ENCODE measurements at places on chromosomes 3 and 15.

DNA sequence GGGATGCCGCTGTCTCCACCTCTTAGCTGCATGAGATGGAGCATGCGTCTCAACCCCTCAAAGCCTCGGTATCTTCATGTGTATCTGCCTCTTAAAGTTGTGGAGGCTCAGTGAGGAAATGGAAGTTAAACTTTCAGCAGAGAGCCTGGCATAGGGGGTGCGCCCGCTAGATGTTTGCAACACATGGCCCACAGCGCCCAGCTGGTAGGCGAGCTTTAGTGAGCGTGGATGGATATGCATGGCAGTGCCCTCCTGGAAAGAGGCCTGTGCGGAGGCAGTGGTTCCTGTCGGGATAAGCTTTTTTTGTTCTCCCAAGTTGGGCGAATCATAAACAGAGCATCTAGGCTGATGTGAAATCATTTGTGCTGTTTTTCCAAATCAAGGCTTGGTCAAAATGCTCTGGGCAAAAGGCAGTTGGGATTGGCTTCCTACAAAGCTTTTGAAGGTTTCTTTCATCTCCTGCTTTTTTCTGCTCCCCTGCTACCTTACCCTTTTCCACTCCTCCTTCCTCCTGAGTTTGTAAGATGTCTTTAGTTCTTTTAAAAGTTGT, 272.4 kb upstream of the TPM1 start:
- DNase-seq: no peak

DNA sequence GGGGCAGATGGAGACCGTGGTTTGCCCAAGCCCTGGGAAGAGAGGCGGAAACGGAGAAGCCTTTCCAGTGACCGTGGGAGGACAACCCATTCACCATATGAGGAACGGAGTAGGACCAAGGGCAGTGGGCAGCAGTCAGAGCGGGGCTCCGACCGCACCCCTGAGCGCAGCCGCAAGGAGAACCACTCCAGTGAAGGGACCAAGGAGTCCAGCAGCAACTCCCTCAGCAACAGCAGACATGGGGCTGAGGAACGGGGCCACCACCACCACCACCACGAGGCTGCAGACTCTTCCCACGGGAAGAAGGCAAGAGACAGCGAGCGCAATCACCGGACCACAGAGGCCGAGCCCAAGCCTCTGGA, 2.0 kb downstream of the RBM15B start:
- DNase-seq: no peak

DNA sequence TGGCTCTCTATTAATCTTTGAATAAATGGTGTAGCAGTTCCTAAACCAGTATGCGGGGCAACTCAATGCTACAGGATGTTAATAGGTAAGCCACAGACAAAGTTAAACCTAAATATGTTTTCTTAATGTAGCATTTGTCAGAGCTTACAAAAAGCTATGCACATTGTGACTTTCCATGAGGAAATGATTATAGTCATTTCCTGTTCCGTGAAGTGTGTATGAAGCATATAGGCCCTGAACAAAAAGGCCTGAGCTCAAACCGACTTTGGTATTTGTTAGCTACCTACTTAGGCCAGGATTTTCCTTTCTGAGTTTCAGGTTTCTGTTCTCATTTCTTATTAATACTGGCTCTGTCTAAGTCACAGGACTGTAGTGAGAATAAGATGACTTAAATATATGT, 14.2 kb downstream of the ZNF80 start:
- peak; percentile 8 for DNase-seq

DNA sequence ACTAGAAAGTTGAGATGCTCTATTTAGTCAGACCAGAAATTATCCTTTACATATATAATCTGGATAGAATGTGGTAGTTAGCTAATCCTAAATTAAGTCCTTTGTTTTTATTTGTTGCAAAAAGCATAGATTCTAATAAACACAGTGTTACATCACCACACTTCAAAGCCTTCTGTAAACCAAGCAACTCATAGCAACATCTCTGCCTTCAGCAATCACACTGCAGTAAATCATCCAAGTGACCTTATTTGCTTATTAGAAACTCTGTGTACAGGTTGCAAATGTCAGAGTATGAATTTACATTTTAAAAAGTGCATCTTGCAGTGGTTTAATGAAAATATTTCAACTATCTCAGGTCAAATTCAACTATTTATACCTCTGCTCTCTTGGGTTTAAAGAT, 242.5 kb downstream of the GBE1 start:
- DNase-seq: no peak

DNA sequence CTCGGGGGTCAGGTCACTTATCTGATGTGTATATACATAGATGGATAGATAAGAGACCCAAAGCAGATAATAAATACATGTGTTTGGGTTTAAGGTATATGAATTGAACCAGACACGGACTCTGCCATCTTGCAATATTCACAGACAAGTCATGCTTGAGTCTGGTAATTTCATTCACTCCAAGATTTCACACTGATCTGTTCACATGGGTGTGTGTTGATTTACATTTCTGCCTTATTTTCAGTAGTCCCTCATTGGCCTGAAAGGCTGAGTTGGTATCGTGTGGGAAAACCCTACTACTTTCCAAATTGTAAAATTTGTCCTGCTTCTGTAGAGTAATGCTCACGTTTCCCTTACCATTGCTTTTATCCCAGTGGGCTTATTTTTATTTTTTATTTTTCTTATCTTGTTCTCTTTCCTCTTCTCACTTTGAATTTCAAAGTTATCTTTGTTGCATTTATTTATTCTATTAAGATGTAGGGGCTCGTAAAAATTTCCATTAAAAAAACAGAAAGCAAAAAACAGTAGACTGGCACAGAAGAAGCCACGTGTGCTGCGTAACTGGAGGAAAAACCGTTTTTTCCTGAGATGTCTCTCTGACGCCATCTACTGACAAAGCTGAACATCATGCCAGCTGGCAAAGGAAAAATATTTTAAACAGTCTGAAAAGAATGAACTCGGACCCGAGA, 10.8 kb upstream of the MFSD1 start:
- peak; percentile 51 for DNase-seq

DNA sequence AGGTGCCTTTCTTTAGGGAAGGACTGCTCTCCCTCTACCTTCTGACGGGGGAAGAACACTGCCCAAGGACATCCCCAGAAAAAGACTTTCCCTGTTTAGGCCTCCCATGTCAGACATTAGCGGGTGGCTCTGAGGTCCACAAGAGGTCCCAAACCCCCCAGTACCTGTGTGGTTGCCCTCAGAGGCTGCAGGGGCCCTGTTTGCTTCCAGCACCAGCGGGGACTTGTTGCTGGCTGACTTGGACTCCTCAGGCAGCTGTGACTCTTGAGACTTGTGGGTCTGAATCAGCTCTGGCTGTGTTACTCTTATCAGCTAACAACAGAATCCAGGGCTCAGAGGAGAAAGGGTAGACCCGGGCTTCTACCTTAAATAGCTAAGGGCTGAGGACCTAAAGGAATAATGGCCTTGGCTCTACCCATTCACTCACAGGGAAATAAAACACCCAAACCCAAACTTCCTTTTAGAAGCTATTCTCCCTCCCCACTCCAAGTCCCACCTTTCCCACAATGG, 39.2 kb downstream of the SEMA3G start:
- DNase-seq: no peak

GRCh38 chr15:88624156-88624970, 3.2 kb downstream of the AEN start:
- peak; percentile 36 for DNase-seq

DNA sequence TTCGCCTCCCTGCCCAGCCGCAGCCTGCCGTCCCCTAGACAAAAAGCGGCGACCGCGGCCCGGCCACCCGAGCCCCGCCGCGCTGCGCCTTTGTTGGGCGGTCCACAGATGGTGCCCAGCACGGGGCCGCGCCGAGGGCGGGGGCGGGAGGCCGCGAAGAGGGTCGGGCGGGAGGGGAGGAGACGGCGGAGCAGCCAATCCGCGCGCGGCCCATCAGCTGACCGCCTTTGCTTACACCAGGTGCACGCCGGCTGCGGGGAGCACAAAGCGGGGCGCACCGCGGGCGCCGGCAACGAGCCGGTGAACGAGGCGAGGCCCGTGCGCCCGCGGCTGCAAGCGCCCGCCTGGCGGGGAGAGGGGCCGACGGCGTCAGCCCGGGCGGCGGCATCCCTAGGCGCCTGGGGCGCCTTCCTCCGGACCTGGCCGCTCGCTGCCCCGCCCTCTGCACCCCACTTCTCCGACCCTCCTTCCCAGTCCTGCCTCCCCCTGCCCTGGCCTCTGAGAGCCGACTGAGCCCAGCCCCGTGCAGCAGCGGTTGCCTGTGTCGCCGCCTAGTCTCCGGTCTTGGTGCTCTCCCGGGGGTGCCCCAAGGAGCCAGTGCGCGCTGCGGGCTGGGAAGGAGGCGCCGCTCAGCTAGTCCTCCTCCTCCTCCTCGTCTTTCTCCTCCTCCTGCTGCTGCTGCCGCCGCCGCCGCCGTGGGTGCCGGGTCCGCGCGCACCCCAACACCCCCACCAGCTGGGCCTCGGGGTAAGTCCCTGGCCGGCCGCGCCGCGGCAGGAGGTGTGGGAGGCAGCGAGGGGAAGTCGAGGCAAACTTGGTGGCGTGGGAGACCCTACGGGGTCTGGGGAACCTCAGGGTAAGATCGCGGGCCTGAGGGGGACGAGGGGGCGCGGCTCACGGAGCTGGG, at the start of gene LRRN1:
Gene LRRN1, plus strand, starts transcription at position 259 of the 907 bp plus-strand sequence. CDS start 45,211 bp downstream, outside the sequence.
- DNase-seq: no peak

GRCh38 chr3:167740961-167741587, 5.6 kb downstream of the SERPINI1 start:
- DNase-seq: no peak

DNA sequence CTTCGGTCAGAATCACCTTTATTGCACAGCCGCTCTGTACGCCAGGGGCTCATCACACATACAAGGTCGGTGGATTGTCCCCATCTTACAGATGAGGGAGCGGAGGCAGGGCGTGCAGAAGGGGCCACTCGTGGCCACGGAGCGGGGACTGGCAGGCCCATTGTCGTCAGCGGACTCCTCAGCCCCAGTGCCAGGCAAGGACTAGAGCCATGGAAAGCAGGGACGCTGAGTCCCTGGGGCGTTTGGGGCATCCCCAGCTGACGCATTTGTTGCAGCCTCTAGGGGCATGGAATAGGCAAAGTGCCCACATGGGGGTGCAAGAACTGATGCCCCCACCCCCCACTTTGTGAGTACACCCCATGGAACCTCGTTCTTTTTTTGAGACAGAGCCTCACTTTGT, 29.8 kb upstream of the FURIN start:
- DNase-seq: no peak

DNA sequence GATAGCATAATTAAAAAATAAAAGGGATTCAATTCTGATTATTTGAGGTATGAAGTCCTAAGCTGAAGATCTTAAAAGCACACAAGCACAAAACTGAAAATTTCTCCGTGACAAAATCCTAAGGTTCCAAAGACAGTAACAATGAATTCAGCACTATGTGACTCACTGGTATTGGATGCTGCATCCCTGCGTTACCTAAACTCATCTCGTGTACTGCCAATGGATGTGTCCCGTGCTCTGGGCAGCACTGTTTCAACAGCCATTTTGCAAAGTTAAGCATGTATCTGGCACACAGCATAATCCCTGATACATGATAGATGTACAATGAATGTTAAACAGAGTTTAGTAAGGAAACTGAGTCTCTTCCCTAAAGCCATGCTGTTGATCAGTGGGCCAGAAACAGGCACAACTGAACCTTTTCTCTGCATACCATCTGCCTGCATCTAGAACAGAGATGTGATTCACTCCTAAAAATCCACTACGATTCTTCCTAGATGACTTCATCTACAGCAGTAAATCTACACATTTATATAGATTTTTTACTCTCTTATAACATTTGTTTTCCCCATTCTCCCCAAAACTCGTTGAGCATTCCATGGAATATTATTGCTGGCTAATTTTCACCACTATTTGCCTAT, 14.3 kb downstream of the SUCLG2 start:
- peak; percentile 25 for DNase-seq

DNA sequence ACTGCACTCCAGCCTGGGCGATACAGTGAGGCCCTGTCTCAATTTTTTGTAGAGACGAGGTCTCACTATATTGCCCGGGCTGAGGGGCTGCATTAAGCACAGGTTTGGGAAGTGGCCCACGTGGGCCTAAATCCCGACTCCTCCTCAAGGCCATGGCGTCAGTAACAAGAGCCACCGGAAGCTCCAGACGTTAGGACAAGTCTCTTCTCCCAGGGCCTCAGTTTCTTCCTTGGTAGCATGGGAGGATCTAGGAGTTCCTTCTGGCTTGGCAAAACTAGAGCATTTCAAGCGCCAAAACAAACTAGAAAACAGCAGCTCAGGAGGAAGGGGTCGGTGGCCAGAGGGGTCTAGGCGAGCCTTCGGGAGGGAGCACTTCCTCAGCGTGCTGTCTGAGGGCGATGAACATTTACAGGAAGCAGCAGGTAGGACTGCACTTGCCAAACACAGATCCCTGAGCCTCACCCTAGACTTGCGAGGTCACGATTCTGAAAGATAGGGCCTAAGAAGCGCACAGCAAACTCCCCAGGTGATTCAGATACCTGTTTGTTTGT, 536 bp downstream of the SNAPC5 start:
- DNase-seq: no peak

DNA sequence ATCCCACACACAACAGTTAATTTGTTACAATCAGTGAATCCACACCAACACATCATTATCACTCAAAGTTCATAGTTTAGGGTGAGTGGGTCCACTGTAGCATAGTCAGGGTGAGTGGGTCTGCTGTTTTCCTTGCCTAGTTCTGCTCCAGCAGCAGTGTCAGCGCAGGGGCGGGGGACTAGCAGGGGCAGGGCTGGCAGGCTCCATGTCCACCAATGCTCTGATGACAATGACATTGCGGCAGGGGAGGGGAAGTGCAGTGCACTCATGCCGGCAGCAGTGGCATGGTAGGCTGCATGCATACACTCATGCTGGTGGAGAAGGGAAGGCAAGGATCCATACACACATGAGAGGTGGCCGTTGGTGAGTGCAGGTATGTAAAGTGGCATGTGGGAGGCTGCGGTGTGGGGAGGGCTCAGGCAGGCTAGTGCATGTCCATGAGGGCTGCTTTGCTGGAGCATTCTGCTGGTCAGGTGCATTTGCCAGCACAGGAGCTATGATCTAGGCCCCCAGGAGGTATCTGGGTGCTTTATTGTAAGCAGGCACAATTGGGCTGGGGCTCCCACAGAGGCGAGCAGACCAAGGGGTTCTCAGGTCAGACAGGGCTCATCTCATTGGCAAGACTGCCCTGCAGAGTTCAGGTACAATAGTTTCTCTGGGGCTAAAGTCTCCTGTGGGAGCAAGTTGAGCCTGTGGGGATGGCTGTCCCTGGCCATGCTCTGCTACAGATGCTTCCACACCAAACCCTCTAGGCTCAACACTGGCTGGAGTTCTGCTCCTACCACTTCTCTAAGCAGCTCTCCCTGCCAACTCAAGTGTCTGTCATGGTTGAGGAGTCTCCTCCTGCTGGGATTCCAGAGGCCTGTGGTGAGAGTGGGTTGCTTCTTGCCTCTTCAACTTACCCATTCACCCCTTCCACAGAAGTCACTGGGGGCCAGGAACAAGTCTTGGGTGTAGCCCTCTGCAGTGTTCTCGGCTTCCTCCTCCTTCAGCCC, 81.3 kb downstream of the KCNAB1 start:
- DNase-seq: no peak

- DNase-seq: no peak
Measured at GRCh38 chr3:23648996-23649395, 156.8 kb upstream of the UBE2E1 start.

- DNase-seq: no peak
Measured at GRCh38 chr3:171005648-171006047, 20.9 kb downstream of the SLC2A2 start.

Data from fibroblast of skin of left quadriceps (primary cell).